ENCODE measurements at places on chromosomes 4 and X. TPM values are rescaled to one million over a fixed set of nuclear protein-coding genes. Genes with fewer than 3 reads are reported as not detected.

RNF212 gene
- not detected for total RNA-seq

OCIAD2 gene
- total RNA-seq = 255 TPM

GRPEL1 gene
- total RNA-seq = 74.5 TPM

TLR2 gene
- total RNA-seq = 8.7 TPM

NPY5R gene
- not detected for total RNA-seq

TCEAL3 gene
- 18.3 TPM for total RNA-seq

VEGFC gene
- 36.6 TPM for total RNA-seq

NOA1 gene
- 37.7 TPM for total RNA-seq

MGST2 gene
- total RNA-seq = 39.0 TPM

CHRNA9 gene
- not detected for total RNA-seq

PCDH10 gene
- 0.23 TPM for total RNA-seq

GAGE12D gene
- not detected for total RNA-seq

FAAH2 gene
- total RNA-seq = 1.6 TPM

BMPR1B gene
- total RNA-seq = 7.1 TPM

SERTM2 gene
- total RNA-seq = not detected

CENPVL1 gene
- not detected for total RNA-seq

TLR1 gene
- 0.40 TPM for total RNA-seq

GAGE13 gene
- not detected for total RNA-seq

Measured in PC-3 (cell line).